Motor neuron (in vitro differentiated cells): ENCODE measurements at places on chromosomes 13 and 19.

- no peak for ATAC-seq
These were observed 490.0 kb upstream of the SGCG start for GRCh38 chr13:22690756-22691155.

DNA sequence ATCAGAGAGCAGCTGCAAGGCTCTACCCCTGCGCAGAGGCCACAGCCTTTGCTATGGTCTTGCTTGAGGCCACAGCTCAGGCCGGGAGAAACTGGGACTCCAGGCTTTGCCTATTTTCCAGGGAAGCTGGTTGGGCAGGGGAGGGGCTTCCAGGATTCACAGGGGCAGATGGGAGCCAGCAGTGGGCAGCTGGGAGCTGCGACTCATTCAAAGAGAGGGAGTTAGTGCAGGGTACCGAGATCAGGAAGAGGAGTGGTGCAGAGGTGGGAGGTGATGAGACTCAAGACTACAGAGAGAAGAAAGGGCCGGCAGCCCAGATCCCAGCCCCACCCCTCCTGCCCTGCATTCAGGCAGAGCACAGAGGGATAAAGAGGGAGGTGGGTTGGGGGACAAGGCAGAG lies 12.1 kb downstream of the ADGRE5 start:
- ATAC-seq = no peak

DNA sequence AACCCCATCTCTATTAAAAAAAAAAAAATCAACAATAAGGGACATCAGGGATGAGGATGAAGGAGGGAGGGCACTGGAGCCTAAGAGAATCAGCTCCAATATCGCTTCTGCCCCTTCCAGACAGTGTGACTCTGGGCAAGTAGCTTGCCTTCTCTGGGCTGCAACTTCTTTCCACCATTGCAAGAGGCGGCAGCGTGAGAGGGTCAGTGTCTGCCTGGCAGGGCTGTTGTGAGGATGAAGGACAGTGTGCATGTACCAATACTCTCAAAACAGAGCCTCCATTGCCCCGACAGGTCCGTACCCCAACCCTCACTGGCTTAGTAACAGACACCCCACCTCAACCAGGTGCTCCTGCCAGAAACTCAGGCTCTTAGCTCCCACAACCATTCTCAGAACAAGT lies 15.3 kb upstream of the LENG8 start:
- no peak for ATAC-seq

- no peak for ATAC-seq
These were observed 5.0 kb downstream of the PBX4 start for GRCh38 chr19:19613506-19613905.

GRCh38 chr13:59413126-59413525 lies 750.6 kb downstream of the DIAPH3 start:
- no peak for ATAC-seq

GRCh38 chr13:100362781-100363180 lies 225.8 kb downstream of the GGACT start:
- ATAC-seq = no peak

GRCh38 chr19:30567536-30568232 lies 195.5 kb downstream of the ZNF536 start:
- ATAC-seq = peak; percentile 47

GRCh38 chr13:33174931-33175330 lies 110.6 kb downstream of the STARD13 start:
- no peak for ATAC-seq

DNA sequence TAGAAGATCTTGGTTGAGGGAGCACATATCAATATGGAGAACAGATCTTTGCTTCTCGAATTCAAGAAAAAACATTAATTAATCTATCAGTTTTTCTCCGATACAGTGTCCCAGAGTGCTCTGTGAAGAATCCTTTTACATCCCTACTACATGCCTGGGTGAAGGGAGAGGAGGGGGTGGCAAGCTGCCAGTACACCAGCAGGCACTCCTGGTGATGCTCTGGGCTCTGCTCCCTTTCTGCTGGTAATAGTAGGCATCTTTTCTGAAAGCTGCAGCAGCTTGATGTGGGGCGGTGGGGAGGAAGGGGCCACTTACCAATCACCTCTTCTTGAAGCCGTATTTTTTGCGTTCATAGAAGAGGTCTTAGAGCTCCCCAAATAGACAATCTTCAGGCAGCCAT lies 30.7 kb downstream of the PBX4 start:
- no peak for ATAC-seq

- no peak for ATAC-seq
These were observed 244.3 kb downstream of the RGCC start for GRCh38 chr13:41701676-41702075.
